ENCODE measurements at places on chromosomes 2 and 18. TPM values are rescaled to one million over a fixed set of nuclear protein-coding genes. Genes with fewer than 3 reads are reported as not detected.
A peak's percentile ranks its signal among the peaks of the same experiment; 100 is the strongest.

The NGEF gene
- 52.2 TPM for total RNA-seq

The CCDC68 gene
- 2.9 TPM for total RNA-seq

The DOCK10 gene
- total RNA-seq: 33.6 TPM

The MARCO gene
- total RNA-seq: not detected

The TCF7L1 gene
- 2.3 TPM for total RNA-seq

The ZNF385B gene
- total RNA-seq: 2.8 TPM

DNA sequence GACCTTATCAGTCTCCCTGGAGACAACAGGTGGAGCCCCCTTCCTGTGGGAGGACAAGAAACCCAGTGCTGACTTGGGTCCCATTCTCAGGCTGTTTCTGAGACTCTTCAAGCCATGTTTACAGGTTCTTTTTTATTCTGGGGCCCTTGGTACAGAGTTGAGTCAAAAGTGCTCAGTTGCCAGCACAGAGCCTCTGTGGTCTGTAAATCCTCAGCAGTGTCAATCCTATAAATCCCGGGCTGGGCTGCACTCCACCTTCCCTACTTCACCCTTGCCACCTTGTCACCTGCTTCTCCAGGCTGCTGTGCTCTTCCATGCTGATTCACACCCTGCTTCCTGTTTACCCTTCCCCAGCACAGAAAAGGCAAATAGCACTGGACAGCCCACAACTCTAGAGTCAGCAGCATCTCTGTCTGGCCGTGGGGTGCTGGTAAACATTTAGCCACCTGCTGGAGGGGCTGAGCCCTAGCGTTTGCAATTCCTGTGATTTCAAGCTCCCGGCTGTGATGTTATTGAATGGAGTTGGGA, 74.7 kb downstream of the TNFRSF11A start:
- no peaks in the 10 kb centered on the region for H3K27me3 ChIP-seq
- peaks cover 16% of the 10 kb centered on the region for H3K4me1 ChIP-seq
- no peaks in the 10 kb centered on the region for H3K36me3 ChIP-seq
- no peak overlapping the region for H3K4me3 ChIP-seq
- peak; percentile 24 for DNase-seq
- peak overlapping the region; percentile 24 for H3K27ac ChIP-seq

DNA sequence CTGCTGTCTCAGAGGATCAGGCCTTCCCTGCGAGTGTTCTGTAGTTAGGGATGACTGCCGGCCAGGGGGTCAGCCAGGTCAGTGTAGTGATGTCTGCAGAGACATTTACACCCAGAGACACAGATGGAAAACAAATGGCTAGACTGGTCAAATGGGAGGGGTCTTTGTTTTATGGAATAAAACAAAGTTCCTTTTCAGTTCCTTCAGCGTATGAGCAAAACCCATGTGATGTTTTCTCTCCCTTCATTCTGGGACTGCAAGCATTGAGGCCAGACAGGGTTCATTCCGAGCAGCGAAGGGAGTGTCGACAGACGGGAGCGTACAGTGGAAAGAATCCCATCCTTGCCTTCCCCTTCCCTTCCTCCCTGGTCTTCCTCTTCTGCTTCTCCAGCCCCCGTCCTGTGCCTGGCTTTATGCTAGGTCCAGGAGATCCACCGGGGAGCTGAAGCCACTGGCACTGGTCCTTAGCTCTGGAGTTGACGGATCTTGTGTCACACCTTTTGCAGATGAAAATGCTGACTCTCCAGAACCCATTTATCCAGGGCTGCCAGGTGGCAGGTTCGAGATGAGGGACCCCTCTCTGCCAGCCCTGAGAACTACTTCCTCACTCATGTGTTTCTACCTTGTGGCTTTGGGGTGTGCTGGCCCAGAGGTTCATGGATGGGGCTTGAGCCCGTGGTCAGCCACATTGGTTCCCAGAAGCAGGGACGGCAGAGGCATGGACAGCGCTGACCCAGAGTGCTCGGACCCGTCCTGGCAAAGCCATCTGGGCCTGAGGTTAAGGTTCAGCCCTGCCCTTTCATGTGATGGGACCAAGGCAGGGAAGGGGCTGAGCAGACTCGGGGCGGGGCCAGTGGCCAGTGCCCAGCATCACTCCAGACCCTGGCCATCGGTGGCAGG, 24.2 kb downstream of the ITGB1BP1 start:
- no peak for DNase-seq
- H3K4me1 ChIP-seq: peaks cover 39% of the 10 kb centered on the region
- H3K27ac ChIP-seq: peak overlapping the region; percentile 28
- no peaks in the 10 kb centered on the region for H3K27me3 ChIP-seq

DNA sequence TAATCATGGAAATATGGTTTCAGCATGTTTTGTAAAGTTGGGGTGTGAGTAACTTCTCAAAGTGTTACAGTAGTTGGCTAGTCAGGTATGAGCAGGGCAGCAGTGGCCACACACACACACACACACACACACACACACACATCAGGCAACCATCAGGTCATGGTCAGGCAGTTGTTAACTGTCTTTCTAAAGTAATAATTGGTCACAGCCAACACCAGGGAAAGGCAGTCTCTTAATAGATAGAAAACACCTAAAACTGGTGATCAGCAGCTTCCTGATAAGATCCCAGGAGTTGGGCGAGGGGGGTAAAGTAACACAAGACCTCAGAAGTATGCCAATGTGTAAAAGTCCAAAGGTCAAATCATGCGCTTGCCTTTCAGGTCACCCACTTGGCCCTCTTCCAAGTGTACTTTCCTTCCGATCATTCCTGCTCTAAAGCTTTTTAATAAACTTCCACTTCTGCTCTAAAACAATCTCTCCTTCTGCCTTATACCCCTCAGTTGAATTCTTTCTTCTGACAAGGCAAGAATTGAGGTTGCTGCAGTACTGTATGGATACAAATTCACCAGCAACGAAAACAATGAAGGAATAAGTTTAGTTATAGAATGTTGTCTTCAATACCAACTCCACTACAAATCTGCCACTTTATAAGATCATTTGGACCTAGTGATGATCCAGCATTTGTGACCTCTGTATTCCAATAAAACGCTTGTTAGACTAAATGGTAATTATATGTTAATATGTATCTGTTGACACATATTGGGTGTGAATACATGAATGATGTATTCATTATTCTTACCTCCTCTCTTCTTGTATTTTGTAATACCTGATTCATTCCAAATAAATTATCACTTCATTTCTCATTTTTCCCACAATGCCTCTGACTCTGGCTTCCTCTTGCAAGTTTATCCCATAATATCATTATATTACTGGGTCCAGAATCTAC, 254.3 kb downstream of the METTL4 start:
- no peaks in the 10 kb centered on the region for H3K27me3 ChIP-seq
- H3K4me3 ChIP-seq: no peak overlapping the region
- H3K27ac ChIP-seq: no peak overlapping the region

DNA sequence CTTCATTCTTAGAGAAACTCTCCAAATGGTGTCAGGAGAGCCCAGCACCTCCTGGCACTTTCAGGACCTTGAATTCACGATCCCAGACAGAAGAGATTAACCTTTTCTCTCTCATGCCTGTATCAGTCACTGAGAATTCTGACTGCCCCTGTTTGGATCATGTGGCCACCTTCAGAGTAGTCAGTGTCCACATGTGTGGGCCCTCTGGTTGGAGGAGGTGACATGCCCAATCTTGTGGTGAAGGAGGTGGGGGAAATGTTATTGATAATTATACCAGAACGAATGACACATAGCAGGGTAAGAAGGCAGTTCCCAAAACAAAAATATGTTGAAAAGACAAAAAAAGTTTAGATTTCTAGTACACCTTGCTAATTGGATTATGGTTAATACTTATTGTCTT, 31.7 kb downstream of the UBXN4 start:
- H3K4me3 ChIP-seq: no peak overlapping the region
- H3K27me3 ChIP-seq: no peaks in the 10 kb centered on the region
- H3K36me3 ChIP-seq: peaks cover 68% of the 10 kb centered on the region
- no peaks in the 10 kb centered on the region for H3K4me1 ChIP-seq

DNA sequence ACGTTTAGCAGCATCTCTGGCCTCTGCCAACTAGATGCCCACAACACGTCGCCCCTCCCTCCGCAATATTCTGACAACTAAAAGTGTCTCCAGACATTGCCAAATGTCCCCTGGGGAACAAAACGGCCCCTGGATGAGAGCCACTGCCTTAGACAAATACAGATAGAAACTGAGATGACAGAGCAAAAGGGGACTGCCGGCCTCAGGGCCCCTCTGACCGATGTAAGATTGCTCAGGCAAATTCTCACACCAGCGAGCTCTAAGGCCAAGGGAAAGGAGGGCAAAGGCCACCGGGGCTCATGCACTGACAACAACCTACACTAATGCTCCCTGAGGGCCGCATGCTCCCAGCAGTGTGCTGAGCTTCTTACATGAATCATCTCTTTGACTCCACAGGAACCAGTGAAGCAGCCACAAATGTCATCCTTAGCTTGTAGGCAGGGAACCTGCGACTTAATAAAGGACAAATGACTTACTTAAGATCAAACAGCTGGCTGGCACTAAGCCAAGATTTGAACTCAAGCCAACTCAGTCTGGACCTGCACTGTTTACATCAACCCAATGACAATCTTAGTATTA, 228.5 kb downstream of the TTC32 start:
- peak overlapping the region; percentile 0 for H3K27ac ChIP-seq
- peaks cover 31% of the 10 kb centered on the region for H3K4me1 ChIP-seq
- H3K4me3 ChIP-seq: no peak overlapping the region
- H3K36me3 ChIP-seq: no peaks in the 10 kb centered on the region
- no peaks in the 10 kb centered on the region for H3K27me3 ChIP-seq

- peaks cover 8% of the 10 kb centered on the region for H3K27me3 ChIP-seq
- H3K36me3 ChIP-seq: no peaks in the 10 kb centered on the region
- no peaks in the 10 kb centered on the region for H3K4me1 ChIP-seq
- H3K27ac ChIP-seq: no peak overlapping the region
These were observed 33.9 kb upstream of the DOCK10 start for GRCh38 chr2:225076125-225076524.

- DNase-seq: no peak
- H3K36me3 ChIP-seq: peaks cover 11% of the 10 kb centered on the region
- no peak overlapping the region for H3K4me3 ChIP-seq
- H3K27me3 ChIP-seq: no peaks in the 10 kb centered on the region
- H3K27ac ChIP-seq: no peak overlapping the region
- no peaks in the 10 kb centered on the region for H3K4me1 ChIP-seq
These were observed 47.7 kb downstream of the ACTR2 start for GRCh38 chr2:65275141-65275915.

GRCh38 chr18:66792466-66792865, 188.6 kb upstream of the CDH19 start:
- DNase-seq: no peak
- H3K27ac ChIP-seq: no peak overlapping the region
- H3K36me3 ChIP-seq: no peaks in the 10 kb centered on the region
- H3K4me1 ChIP-seq: no peaks in the 10 kb centered on the region
- no peak overlapping the region for H3K4me3 ChIP-seq

DNA sequence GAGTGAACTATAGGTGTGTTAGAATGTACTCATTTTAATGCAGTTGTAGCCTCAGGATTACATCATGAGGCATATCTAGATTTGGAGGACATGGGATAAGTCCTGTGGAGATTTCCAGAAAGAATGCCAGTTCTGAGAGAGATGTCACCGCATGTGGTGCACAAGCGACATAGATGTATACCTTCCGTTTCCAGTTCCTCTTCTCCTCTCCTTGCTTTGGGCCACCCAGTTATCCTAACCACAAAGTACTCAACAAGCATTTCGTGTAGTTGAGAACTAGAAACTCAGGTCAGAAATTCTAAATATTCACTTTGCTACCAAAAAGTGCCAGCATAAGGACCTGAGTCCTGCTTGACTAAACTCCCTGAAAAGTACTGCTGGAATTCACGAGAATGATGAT, 66.5 kb downstream of the KCTD18 start:
- peaks cover 39% of the 10 kb centered on the region for H3K36me3 ChIP-seq
- DNase-seq: no peak
- no peak overlapping the region for H3K27ac ChIP-seq
- no peaks in the 10 kb centered on the region for H3K4me1 ChIP-seq

DNA sequence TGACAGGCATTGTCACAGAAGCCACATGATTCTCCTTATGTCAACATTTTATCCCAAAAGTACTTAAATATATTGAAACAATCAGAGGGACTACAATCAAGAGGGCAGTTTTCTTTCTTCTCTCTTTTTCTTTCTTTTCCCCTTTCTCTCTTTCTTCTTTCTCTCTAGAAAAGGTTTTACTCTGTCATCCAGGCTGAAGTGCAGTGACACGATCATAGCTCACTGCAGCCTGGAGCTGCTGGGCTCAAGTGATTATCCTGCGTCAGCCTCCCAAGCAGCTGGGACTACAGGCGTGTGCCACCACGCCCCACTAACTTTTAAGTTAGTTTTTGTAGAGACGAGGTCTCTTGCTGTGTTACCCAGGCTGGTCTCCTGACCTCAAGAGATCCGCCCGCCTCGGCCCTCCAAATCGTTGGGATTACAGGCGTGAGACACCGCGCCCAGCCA, 1.0 kb upstream of the PRKD3 start:
- no peak for DNase-seq
- no peaks in the 10 kb centered on the region for H3K27me3 ChIP-seq
- peak overlapping the region; percentile 65 for H3K4me3 ChIP-seq
- H3K4me1 ChIP-seq: peaks cover 25% of the 10 kb centered on the region
- no peak overlapping the region for H3K27ac ChIP-seq

GRCh38 chr2:177753682-177754491, 318.7 kb downstream of the PDE11A start:
- no peak overlapping the region for H3K27ac ChIP-seq
- no peaks in the 10 kb centered on the region for H3K4me1 ChIP-seq
- no peak for DNase-seq
- no peak overlapping the region for H3K4me3 ChIP-seq
- no peaks in the 10 kb centered on the region for H3K27me3 ChIP-seq

- peaks cover 21% of the 10 kb centered on the region for H3K27me3 ChIP-seq
- H3K4me1 ChIP-seq: no peaks in the 10 kb centered on the region
- no peak for DNase-seq
- H3K36me3 ChIP-seq: no peaks in the 10 kb centered on the region
- H3K27ac ChIP-seq: no peak overlapping the region
- H3K4me3 ChIP-seq: no peak overlapping the region
These were observed 74.8 kb upstream of the PIEZO2 start for GRCh38 chr18:11224153-11224552.
